Cardiac fibroblast (primary cell): ENCODE measurements at places on chromosomes 6 and 20.

GRCh38 chr20:62055106-62055861 is 10.4 kb downstream of the TAF4 start:
- no peak for DNase-seq

- DNase-seq: peak; percentile 92
Measured at GRCh38 chr20:1118336-1119127, at the start of gene PSMF1. Gene PSMF1, plus strand, starts transcription at chr20:1118602. Its CDS starts 172 bp downstream, at chr20:1118774.

DNA sequence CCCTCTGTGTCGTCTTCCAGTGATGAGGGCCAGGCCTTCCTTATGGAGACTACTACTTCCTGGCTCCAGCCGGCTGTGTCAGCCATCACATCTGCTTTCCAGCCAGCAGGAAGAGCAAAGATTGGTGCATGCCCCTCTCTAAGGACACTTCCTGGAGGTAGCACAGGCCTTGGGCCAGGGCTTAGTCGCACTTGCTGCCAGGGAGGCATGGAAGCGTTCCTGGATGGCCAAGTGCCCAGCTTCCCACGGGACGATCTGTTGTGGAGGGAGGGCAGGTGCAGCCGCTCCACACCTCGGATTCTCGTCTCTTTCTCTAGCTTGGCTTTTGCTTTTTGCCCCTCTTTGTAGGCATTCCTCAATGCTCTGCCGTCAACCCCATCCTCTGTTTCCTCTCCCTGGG is 11.9 kb downstream of the ERMARD start:
- no peak for DNase-seq

DNA sequence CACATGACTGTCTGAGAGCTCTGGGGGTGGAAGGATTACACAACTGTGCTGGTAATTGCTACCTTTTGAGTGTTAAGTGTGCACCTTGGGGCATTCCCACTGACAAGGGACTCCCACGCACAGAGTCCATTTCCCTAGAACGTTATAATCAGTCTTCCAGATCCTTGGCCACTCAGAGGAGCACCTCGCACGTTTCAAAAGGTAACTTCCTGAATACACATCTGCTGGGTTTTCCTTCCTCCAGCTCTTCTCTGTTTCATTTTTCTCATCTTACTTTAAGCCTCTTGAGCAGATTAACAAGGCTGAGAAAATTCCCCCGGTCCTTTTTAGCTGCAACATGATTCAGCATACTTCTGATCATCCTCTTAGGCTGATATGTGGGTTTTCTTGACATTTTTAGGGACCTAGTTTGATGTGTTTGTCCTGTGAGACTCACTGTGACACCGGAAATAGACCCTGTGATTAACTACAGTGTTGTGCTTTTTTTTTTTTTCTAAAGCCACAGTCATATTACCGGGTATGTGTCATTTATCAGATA is 98.4 kb upstream of the DUSP22 start:
- no peak for DNase-seq

DNA sequence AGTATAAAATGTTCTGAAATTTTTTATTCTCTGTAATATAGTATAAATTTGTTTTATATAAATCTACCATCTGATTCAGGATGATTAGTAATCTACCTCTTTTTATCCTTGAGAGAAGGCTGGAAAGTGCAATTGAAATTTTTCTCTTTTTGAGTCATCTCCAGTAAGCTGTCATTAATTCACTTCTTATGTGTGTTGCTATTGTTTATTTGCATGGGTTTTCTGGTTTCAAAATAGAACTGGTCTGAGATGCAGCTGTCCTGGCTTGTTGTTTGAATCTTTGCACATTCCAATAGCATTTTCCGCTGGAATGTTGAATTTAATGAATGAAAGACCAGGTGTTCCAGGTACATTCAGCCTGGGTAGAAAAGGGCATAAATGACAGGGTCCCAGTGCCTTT is 24.3 kb upstream of the TAB2 start:
- DNase-seq: no peak

DNA sequence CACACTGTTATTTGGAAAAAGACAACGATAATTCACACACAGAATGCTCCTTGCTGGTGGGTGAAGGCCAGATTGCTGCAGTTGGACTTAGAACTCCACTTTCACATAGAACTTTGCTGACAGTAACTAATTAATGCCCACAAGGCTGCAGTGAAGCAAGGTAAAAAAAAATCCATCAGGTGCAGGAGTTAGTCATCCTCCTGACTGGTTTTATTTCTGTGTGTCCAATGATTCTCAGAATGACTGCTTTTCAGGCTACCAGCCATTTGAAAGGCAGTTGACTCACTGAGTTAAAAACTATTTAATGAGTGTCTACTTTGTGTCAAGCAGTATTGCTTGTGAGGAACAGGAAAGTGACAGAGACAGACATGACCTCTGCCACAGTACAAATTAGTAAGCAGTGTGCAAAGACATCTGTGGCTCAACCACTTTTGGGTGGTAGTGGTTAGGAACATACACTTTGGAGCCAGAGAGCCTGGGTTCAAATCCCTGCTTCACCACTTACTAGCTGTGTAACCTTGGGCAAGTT is 41.9 kb downstream of the ELOVL5 start:
- no peak for DNase-seq

- no peak for DNase-seq
Measured at GRCh38 chr20:45206725-45207124, at the start of gene SEMG1. Gene SEMG1, plus strand, starts transcription at chr20:45207033. Its CDS starts 21 bp downstream, at chr20:45207054.

- DNase-seq: no peak
Measured at GRCh38 chr6:146297815-146298214, 245.8 kb upstream of the RAB32 start.

DNA sequence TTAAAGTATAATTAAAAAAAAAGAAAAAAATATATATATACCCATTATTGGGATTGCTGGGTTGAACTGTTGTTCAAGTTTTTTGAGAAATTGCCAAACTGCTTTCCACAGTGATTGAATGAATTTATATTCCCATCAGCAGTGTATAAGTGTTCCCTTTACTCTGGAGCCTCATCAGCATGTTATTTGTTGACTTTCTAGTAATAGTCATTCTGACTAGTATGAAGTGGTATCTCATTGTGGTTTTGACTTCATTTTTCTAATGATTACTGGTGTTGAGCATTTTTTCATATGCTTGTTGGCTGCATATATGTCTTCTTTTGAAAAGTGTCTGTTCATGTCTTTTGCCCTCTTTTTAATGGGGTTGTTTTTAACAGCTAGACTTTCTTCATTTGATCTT is 1260.8 kb upstream of the GJE1 start:
- no peak for DNase-seq

- no peak for DNase-seq
Measured at GRCh38 chr6:73860303-73860702, 164.3 kb downstream of the CD109 start.
